ENCODE measurements at places on chromosomes 2 and 18.

DNA sequence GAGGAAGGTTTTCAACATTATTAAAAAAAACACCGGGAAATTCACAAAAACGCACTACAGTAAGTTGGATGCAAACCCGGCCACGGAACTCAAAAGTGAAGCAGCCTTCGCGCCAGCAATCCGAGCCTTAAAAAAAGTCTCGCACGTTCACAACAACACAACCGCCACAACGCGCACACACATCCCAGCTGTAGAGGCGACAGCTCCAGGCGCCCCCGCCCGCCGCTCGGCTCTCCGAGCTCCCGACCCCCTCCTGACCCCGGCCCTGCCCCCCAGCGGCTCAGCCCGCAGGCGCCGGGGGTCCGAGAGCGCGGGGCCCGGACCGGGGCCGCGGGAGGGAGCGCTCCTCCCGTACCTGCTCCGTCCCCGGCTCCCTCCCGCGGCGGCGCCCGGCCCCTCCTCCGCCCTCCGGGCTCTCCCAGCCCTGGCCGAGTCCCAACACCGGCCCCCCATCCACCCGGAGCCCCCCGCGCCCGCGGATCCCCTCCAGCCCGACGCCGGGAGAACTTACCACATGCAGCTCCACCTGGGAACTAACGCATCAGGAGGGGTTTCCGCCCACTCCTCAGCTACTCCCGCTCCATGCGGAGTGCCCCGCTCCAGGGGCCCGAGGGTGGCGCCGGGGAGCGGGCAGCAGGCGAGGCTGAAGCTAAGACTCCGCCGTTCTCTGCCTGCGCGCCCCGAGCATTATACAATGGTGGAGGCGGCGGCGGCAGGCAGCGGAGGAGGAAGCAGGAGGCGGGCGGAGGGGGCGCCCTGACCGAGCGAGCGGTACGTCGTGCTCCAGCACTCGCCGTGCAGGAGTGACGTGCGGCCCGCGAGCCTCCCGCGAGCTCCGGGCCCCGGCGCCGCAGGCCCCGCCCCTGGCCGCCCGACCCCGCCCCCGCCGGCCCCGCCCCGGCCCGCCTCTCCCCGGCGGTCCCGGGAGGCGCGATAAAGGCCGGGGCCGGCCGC lies at the start of gene SERTAD2:
Gene SERTAD2 (minus strand): TSS at position 805 of the 954 bp plus-strand sequence. CDS start 17,042 bp downstream, outside the sequence.
- H3K4me1 ChIP-seq = peaks cover 27% of the 10 kb centered on the region
- H3K27me3 ChIP-seq = no peaks in the 10 kb centered on the region
- no peaks in the 10 kb centered on the region for H3K36me3 ChIP-seq
- DNase-seq = peak; percentile 91
- H3K27ac ChIP-seq = peak within 1 kb of the TSS; percentile 88
- peak within 1 kb of the TSS; percentile 77 for H3K4me3 ChIP-seq

DNA sequence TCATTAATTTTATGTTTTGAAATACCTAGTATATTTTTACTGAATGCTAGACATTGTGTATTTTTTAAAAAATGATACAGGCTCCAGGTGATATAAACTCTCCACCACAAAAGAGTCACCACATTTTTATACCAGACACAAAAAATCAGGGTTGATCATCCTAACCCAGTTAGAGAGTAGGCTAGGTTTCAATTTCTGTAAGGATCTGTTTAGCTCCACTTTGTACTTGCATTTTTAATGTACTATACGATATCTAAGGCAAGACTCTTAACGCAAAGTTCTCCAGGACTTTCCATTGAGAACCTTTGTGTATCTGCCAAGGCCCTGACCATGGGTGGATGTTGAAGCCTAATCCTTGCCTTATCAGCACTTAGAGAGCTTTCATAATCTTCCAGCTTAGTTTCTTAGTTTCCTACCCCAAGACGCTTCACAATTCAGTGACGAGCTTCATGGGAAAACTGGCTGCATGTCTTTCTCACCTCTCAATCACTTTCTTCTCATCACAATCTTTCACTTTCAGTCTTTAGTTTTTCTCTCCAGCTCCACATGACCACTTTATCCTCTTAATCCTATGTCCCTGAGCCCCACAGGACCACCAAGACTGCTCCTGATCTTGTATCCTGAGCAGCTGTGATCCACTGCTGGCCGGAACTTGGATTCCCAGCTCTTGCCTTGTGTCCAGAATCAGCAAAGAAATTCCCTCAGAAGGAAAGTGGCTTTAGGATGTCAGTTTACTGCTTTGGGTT lies 635.8 kb downstream of the RNF144A start:
- no peak for DNase-seq
- H3K27me3 ChIP-seq = no peaks in the 10 kb centered on the region
- no peaks in the 10 kb centered on the region for H3K4me1 ChIP-seq
- H3K36me3 ChIP-seq = no peaks in the 10 kb centered on the region
- no peak overlapping the region for H3K27ac ChIP-seq

DNA sequence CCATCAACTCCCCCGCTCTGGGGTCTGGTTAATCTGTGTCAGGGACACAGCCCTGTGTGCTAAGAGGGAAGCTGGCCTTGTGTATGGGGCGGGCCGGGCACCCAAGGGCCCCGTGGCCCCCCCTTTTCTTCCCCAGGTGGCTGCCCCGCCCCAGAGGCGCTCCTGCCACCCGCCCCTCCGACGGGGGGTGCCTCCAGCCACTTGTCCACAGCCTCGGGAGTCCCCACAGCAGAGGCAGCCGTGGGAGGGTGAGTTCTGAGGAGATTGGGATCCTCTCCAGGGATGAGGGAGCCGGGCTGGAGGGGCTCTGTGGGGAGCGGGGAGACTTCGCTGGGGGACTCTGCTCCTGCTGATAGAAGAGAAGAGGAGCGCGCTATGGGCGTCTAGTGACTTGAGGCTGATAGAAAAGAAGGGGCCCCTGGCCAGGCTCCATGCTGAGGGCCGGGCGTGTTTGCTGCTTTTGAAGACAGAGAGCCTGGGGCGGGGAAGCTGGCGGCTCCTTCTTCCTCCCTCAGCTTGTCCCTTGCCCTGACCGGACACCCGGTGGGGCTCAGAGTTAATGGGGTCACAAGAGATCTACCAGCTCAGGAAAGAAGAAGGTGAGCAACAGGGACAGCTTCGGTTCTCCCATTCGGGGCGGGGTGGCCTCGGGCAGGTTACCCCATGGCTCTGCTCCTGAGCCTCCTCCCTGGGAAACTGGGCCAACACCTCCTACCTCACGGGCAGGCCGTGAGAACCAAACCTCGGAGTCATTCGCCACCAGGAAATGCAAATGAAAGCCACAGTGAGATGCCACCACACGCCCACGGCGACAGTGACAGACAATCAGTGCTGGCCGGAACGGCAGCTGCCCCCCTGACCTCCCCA lies 89.4 kb upstream of the TAF1B start:
- H3K36me3 ChIP-seq = no peaks in the 10 kb centered on the region
- H3K4me3 ChIP-seq = peak overlapping the region; percentile 2
- H3K4me1 ChIP-seq = peaks cover 23% of the 10 kb centered on the region
- DNase-seq = no peak

DNA sequence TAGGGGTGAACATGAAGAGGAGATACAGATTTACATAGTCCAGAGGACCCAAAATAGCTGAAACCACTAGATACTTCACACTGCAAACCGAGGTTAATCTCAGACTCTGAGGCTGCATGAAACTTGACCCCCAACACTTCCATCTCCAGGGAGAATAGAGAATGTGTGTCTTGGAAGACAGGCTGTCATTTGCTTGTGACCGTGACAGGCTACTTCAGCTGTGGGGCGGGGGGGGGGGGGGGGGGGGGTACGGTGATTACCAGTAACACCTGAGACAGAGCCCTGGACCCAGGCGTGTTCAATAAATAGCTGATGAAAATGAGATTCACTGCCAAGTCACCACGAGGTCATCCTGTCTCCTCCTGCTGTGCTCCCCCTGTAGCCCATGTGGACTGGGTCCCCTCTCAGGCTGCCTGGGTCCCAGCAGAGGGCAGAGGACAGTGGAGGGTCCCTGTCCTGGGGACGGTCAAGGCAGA lies 5.7 kb upstream of the KLHL29 start:
- no peak for DNase-seq
- no peaks in the 10 kb centered on the region for H3K36me3 ChIP-seq
- H3K4me1 ChIP-seq = peaks cover 27% of the 10 kb centered on the region

- H3K27ac ChIP-seq = no peak overlapping the region
- H3K4me3 ChIP-seq = no peak overlapping the region
- DNase-seq = no peak
- no peaks in the 10 kb centered on the region for H3K27me3 ChIP-seq
- no peaks in the 10 kb centered on the region for H3K36me3 ChIP-seq
Observed at GRCh38 chr2:96549967-96550786, 13.6 kb downstream of the ARID5A start.

- DNase-seq = no peak
- no peaks in the 10 kb centered on the region for H3K36me3 ChIP-seq
- H3K27ac ChIP-seq = no peak overlapping the region
- no peaks in the 10 kb centered on the region for H3K27me3 ChIP-seq
Observed at GRCh38 chr18:2395427-2396161, 175.7 kb downstream of the METTL4 start.

DNA sequence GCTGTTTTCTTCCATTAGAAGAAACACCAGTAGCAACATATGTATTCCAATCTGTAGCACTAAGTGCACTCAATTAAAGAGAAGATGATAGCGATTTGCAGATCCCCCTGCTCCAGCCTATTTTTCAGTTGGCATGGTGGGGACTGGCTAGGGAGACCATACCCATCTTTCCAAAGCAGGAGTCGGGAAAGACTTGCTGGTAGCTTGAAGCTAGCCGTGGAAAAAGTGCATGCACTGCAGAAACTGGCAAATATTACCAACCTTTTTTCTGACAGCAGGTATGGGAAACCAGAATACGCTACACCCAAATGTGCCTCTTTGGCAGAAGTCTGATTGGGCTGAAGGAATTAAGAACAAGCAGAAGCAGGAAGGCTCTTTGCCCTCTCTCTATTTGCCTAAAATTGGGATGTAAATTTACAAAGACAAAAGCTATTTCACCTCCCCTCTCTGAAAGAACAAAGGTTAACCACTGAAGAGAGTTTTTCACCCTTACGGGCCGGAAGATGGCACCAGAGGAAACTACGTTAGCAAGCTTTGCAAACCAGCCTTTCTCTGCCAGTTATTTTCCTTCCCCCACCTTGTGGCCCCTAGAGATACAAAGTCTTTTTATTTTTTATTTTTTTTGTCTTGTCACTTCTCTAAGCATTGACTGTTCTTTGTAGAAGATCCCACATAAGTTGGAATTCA lies 273.1 kb downstream of the DLGAP1 start:
- no peaks in the 10 kb centered on the region for H3K36me3 ChIP-seq
- no peak overlapping the region for H3K4me3 ChIP-seq
- H3K27ac ChIP-seq = no peak overlapping the region
- H3K4me1 ChIP-seq = no peaks in the 10 kb centered on the region
- DNase-seq = no peak

DNA sequence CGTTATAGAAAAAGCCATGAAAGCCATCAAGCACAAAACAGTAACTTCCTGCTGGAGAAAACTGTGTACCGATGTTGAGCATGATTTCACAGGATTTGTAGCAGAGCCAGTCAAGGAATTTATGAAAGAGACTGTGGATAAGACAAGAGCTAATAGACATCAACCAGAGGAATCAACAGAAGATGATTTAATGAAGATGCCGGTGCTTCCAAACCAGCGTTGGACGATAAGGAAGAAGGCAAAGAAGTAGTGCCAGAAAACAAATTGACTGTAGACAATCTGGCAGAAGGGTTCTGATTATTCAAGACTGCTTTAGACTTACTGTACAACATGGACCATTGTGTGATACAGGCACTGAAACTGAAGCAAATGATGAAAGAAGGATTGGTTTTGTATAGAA lies 49.5 kb upstream of the GAREM2 start:
- H3K36me3 ChIP-seq = peaks cover 44% of the 10 kb centered on the region
- H3K4me1 ChIP-seq = no peaks in the 10 kb centered on the region
- no peak overlapping the region for H3K4me3 ChIP-seq
- no peak for DNase-seq
- no peak overlapping the region for H3K27ac ChIP-seq

DNA sequence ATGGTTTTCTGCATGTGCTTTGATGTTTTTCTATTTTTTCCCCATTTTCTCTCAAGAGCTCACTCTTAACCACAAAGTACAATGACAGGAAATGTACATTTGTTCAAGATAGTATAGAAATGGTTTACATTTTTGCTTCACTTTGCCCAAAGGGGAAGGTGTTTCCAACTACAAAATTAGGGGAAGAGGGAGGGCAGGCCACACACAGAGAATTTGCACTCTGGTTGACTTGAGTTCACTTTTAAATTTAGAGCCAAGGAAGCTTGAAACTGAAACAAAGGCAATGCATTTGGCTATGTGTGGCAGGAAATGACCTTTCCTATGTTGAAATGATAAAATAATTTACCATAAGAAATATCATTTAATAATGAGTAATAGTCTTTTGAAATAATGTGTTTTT lies 19.1 kb upstream of the VIT start:
- DNase-seq = no peak
- no peak overlapping the region for H3K4me3 ChIP-seq
- H3K27me3 ChIP-seq = no peaks in the 10 kb centered on the region
- H3K4me1 ChIP-seq = peaks cover under 1% of the 10 kb centered on the region
- no peaks in the 10 kb centered on the region for H3K36me3 ChIP-seq
- no peak overlapping the region for H3K27ac ChIP-seq

GRCh38 chr2:120404941-120405758 lies 59.2 kb downstream of the INHBB start:
- no peak overlapping the region for H3K4me3 ChIP-seq
- H3K36me3 ChIP-seq = no peaks in the 10 kb centered on the region
- no peak for DNase-seq

- no peak for DNase-seq
- H3K4me3 ChIP-seq = no peak overlapping the region
- no peak overlapping the region for H3K27ac ChIP-seq
- no peaks in the 10 kb centered on the region for H3K27me3 ChIP-seq
- H3K4me1 ChIP-seq = peaks cover 24% of the 10 kb centered on the region
Observed at GRCh38 chr2:162082036-162082435, 8.0 kb upstream of the DPP4 start.

GRCh38 chr2:218889937-218890336 lies 9.3 kb downstream of the WNT10A start:
- no peaks in the 10 kb centered on the region for H3K27me3 ChIP-seq
- DNase-seq = no peak
- H3K27ac ChIP-seq = no peak overlapping the region
- H3K36me3 ChIP-seq = no peaks in the 10 kb centered on the region
- peaks cover 18% of the 10 kb centered on the region for H3K4me1 ChIP-seq
- no peak overlapping the region for H3K4me3 ChIP-seq

GRCh38 chr18:23069481-23069880 lies 65.8 kb upstream of the CABLES1 start:
- H3K27me3 ChIP-seq = no peaks in the 10 kb centered on the region
- H3K4me1 ChIP-seq = no peaks in the 10 kb centered on the region
- no peak for DNase-seq
- no peaks in the 10 kb centered on the region for H3K36me3 ChIP-seq
- H3K27ac ChIP-seq = no peak overlapping the region
- H3K4me3 ChIP-seq = no peak overlapping the region

DNA sequence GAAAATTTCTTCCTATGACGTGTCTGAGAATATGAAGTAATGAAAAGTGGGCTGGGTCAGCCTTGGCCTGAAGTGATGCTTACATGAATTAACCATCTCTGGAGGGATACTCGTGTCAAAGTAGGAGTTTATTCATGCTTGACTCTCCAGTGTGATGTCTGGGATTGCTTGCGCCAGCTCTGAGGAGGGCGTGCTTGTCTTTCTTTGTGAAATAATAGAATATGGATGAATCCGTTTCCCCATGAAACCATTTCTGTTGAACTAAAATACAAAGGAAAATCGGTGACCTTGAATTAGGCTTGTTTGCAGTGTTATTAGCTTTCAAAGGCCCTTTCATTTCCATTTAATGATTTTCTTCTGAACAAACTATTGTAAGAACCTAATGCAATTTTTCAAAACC lies 77.9 kb downstream of the EML6 start:
- H3K36me3 ChIP-seq = no peaks in the 10 kb centered on the region
- no peaks in the 10 kb centered on the region for H3K4me1 ChIP-seq
- no peak for DNase-seq
- no peaks in the 10 kb centered on the region for H3K27me3 ChIP-seq
